ENCODE measurements at places on chromosomes 7 and 10. TPM values are rescaled to one million over a fixed set of nuclear protein-coding genes. Genes with fewer than 3 reads are reported as not detected.
A peak's percentile ranks its signal among the peaks of the same experiment; 100 is the strongest.

- no peak for ATAC-seq
Observed at GRCh38 chr7:143217806-143218205, 4.0 kb upstream of the TAS2R40 start.

DNA sequence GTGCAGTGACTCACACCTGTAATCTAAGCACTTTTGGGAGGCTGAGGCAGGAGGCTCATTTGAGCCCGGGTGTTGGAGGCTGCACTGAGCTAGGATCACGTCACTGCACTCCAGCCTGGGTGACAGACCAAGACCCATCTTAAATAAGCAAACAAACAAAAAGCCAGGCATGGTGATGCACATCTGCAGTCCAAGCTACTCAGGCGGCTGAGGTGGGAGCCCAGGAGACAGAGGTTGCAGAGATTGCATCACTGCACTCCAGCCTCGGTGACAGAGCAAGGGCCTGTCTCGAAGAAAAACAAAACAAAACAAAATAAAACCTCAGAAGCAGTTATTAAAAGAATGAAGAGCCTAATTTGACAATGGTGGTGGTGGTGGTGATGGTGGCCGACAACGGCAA, 132.5 kb downstream of the PARD3 start:
- ATAC-seq = no peak

DNA sequence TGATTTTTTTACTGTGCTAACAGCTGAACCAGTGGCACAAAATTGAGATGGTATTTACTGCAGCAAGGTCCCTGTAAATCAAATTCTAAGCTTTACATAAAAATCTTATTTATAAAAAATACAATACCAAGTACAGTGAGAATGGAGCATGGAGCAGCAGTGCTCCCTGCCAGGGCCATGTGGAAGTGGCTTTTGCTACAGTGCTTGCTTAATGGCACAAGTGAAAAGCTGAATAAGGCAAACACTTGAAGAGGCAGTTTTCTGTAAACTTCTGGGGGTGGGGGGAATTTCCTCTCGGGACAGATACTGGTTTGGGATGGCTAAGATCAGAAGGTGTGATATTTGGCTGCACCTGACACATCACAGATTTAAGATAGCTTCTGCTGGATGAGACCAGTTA, 27.5 kb downstream of the AP3M1 start:
- ATAC-seq = no peak

DNA sequence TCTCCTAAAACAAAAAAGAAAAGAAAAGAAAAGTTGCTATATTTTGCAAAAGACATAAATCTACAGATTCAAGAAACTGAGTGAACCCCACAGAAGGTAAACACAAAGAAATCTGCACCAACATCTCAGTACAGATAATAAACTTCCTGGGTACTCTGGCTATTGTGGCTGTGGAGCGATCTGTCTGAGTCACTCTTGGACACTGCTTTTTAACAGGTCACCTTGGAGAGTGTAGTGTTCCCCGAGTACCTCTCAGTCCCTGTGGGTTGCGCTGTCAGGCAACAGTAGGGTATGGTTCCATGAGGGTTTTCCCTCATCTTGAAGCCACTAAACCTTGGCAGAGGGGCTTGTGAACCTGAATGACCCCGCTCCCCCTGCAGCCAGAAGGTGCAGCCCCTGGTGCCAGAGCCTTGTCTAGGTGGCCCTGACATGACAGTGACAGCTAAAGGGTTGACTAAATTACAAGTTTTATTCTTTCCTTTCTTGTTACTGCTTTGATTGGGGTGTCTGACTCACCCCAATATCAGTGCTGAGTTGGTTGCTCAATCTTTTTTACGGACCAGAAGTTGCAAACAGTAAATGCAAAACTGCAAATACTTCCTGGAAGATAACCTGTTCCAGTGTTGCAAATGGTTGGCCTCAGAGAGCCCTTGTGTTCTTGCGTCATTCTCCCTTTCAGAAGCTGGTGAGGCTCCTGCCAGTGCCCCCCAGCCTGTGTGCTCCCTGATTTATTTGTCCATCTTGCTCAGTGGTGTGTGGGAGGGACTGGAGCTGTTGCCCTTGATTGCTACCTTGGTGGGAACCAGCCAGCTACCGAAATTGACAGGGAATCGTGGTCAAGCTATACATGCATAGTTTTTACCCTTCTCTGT, 30.6 kb downstream of the POR start:
- peak; percentile 31 for ATAC-seq

- ATAC-seq = no peak
Observed at GRCh38 chr7:122682815-122683550, 15.9 kb downstream of the RNF133 start.

- peak; percentile 48 for ATAC-seq
Observed at GRCh38 chr7:135317676-135318325, 84.2 kb downstream of the STRA8 start.

PIK3AP1 gene
- total RNA-seq = 5.8 TPM

MEST gene
- total RNA-seq = 4.4 TPM

PLCE1 gene
- total RNA-seq = 18.8 TPM

CYP3A5 gene
- total RNA-seq = 2.0 TPM

OR13A1 gene
- total RNA-seq = not detected
